ENCODE measurements at places on chromosomes 7 and 10.

DNA sequence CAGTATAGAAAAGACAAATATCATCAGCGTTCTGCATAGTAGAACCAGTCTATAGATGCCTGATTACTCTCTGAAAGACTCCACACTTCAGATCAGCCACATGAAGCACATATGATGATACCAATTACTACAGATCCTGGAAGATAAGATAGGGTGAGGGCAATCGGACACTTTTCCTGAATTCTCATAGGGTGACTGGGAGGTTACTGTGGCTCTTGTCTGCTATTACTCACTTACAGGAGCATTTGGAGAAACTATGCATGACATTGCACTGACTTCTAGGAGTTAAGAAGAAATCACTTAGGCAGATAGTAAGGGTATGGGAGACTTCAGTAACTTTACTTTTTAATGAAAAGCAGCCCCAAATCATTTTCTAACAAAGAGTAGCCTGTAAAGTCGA, 1140.9 kb downstream of the XPNPEP1 start:
- DNase-seq: no peak

- DNase-seq: no peak
Observed at GRCh38 chr10:75623310-75624093, 192.1 kb downstream of the LRMDA start.

- no peak for DNase-seq
Observed at GRCh38 chr10:102001435-102002068, 54.4 kb downstream of the ARMH3 start.

GRCh38 chr7:50651271-50651989, 86.2 kb upstream of the DDC start:
- DNase-seq: no peak

- DNase-seq: no peak
Observed at GRCh38 chr7:139125657-139126056, 16.1 kb upstream of the ZC3HAV1 start.

DNA sequence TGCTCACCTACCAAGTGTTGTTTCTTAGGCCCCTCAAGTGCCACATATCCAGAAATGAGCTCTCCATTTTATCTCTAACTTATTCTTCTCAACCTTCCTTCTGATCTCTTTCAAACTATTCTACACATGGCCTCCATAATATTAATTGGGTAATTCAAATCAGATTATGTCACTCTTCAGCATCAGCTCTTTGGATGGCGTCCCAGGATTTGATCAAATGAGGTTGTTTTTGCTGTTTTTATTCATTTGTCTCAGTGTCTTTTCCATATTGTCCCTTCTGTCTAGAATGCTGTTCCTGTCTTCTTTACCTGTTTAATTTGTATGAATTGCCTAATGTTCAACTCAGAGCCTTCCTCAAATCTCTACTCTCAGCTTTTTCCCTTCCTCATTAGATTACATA, 234.6 kb upstream of the CXCL12 start:
- no peak for DNase-seq

- DNase-seq: no peak
Observed at GRCh38 chr10:133445751-133446708, 7.7 kb upstream of the SCART1 start.

- DNase-seq: no peak
Observed at GRCh38 chr7:112007185-112007584, 199.0 kb downstream of the DOCK4 start.

DNA sequence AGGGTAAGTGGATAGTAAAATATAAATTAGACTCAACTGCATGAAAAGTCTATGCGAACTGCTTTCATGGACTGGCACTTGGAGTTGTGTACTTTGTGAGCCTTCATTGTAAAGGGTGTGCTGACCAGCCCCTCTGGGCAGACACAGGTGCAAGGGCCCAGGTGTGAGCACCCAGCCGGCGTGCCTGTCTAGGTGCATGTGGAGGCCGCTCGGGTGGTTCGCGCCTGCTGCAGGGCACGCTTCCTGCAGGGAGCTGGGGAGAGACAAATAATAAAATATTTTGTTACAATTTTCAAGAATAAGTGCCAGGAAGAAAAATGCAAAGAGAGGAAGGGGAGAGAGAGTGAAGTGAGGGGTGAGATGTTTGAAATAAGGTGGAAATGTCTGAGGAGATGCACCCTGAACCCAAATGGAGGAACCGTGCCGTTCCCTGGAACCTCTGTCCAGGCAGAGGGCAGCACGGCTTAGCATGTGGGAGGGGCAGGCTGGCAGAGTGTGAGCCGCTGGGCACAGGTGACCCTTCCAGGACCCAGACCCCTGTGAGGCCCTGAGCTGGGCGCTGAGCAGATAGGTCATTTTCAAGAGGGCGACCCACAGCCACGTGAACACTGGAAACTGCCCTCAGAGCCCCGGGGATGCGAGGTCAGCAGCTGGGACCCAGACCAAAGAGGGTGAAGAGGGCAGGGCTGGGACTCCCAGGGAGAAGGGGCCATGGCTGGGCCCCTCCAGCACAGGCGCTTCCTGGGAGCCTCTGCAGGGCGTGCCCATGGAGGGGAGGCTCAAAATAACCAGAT, 28.7 kb downstream of the RNF32 start:
- no peak for DNase-seq

GRCh38 chr7:105112440-105113418, 98.7 kb downstream of the KMT2E start:
- peak; percentile 61 for DNase-seq

All from globus pallidus (tissue), 1 donor.